Upper lobe of right lung (tissue), 1 donor: ENCODE measurements at places on chromosomes 4 and X. TPM values are rescaled to one million over a fixed set of nuclear protein-coding genes. Genes with fewer than 3 reads are reported as not detected.

CXorf65 gene
- total RNA-seq: not detected

MYOZ2 gene
- 0.23 TPM for total RNA-seq

UVSSA gene
- total RNA-seq: 28.3 TPM

TNIP3 gene
- 2.3 TPM for total RNA-seq

LRP2BP gene
- total RNA-seq: 0.72 TPM

ANXA3 gene
- 182 TPM for total RNA-seq

- DNase-seq: no peak
These were observed 201.0 kb upstream of the STK26 start for GRCh38 chrX:131821945-131822622.

GRCh38 chrX:1323315-1323714 is 13.3 kb upstream of the IL3RA start:
- DNase-seq: no peak

- no peak for DNase-seq
These were observed 40.9 kb downstream of the JADE3 start for GRCh38 chrX:46953137-46953527.
